ENCODE measurements at places on chromosomes 2 and 18.

- no peak for DNase-seq
Observed at GRCh38 chr2:173264151-173264550, 90.5 kb upstream of the CDCA7 start.

GRCh38 chr2:166375736-166376487, at the start of gene SCN9A:
TSS of gene SCN9A (minus strand) at chr2:166375944. CDS start at chr2:166311756, 64,188 bp downstream.
- peak; percentile 77 for DNase-seq

DNA sequence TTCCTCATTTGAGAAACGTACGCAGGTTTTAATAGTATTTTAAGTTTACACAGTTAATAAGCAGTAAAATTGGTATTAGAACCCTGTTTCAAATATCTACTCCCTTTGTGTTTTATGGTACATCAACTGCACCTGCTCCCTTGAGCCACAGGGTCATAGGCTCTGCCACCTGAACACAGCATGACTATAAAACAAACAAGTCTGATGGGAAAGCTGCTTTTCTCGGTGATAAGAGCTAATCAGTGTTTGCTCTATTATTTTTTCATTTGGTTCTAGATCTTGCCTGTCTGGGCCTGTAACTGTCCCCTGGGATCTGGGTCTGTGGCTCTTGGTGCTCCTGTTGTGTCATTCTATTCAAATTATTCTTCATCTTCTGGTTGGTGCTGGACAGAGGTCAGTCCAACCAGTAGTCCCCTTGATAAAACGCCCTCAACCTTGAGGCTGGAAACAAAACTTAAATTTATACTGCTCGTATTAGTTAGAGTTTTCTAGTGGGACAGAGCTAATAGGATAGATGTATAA, 314.8 kb upstream of the LRP1B start:
- no peak for DNase-seq

- peak; percentile 21 for DNase-seq
Observed at GRCh38 chr2:95525294-95526035, 40.9 kb upstream of the TRIM43B start.

DNA sequence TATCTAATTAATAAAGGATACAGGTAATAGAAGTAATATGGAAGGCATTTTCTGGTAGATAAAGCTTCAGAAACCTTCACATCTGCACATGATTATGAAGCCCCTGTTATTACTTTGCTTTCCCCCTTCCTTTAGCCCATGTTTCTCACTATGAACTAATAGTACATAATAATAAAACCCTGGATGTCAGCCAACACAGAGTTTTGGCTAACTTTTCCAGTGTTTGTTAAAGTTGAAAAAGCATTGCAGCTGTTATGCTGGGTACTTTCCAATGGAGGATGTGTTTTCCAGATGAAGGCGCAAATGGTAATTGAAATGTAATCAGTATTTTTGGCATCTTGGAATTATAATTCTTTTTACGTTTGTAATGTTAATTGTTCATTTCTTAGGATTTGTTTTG, 43.5 kb downstream of the SPTBN1 start:
- DNase-seq: peak; percentile 64

- DNase-seq: no peak
Observed at GRCh38 chr2:32558492-32558891, 69.4 kb upstream of the TTC27 start.

- DNase-seq: peak; percentile 61
Observed at GRCh38 chr2:158745067-158745865, 49.9 kb upstream of the DAPL1 start.

DNA sequence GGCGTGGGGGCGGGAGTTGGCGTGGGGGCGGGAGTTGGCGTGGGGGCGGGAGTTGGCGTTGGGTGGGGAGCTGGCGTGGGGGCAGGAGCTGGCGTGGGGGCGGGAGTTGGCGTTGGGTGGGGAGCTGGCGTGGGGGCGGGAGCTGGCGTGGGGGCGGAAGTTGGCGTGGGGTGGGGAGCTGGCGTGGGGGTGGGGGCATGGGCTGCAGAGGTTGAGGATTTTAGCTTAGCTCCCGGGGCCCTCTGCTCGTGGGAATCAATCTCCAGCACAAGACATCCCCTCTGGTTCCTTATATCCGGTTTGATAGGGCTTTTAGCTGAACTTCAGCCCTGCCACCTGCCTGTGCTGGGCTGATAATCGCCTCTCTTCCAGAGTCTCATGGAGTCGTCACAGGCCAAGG, 177.0 kb downstream of the LDLRAD4 start:
- no peak for DNase-seq

GRCh38 chr2:6956566-6956965, 39.4 kb downstream of the RNF144A start:
- no peak for DNase-seq

DNA sequence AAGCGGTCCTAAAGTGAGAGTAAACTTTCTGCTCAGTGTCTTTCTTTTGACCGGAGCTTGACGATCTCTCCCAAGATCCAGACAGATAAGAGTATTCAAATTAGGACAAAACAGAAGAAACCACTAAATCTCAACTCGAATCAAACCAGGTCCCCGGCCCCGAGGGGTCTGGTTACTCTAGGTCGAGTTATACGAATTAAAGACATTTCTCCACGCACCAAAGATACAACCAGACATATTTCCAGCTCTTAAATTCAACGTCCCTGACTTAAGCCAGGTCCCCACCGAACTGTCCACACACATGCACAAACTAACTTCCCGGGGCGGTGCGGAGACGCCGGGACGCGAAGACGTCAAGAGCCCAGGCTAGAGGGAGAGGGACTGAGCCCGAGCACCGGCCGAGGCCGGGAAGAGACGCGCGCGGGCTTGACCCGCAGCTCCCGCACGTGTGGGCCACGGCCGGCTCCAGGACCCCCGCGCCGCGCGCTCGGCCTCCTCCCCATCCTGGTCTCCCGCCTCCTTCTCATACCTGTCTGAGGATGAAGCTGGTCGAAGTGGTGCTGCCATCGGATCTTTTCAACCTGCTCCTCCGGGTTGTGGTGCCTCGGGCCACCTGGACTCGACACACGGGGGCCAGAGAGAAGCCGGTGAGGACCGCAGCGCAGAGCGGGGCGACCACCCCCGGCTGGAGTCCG, 896 bp downstream of the CACNB4 start:
- no peak for DNase-seq

GRCh38 chr2:163613266-163613731, 122.5 kb downstream of the FIGN start:
- DNase-seq: peak; percentile 4

GRCh38 chr2:177344316-177344715, 48.3 kb upstream of the AGPS start:
- DNase-seq: no peak

- no peak for DNase-seq
Observed at GRCh38 chr2:232973011-232973735, 39.9 kb downstream of the NGEF start.

GRCh38 chr2:98532756-98533155, 75.6 kb downstream of the COA5 start:
- DNase-seq: no peak

DNA sequence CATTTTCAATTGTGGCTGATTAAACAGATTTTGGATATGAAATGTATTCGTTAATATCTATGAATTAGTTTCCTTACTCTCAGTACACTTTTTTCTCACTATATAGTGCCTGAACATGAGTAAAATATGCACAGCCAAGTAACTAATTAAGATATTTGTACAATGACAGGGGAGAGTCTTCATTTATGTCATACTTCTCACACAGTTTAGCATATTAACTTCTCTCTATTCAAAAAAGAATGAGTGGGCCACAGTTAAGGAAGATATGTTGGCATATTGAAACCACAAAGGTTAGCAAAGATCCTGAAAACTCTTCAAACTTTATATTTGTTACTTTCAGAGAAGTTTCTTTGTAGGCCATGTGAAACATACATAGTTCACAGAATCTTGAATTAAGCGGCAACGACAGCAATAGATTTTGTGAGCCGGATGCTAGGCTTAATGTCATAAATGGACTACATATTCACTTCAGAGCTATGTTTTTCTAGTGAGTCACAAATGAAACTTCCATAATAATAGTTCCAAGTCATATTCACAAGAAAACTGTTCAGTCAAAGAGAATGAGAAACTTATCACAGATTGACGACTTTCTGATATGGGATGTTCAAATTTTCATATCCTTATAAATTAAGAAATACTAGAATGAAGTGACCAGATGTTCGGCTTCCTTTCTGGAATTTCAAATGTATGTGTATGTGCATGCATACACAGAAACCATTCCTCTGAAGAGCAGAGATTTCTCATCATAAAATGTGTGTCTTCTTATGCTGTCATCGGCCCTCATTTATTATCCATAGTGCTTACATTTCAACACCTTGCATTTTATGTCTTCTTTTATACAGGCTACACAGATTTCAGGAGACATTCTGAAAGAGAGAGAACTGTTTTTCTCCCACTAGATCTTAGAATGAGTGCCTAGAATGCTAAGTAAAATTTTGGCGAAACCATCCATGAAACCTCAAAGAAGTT, 584.0 kb downstream of the SATB2 start:
- DNase-seq: peak; percentile 34

- peak; percentile 55 for DNase-seq
Observed at GRCh38 chr2:234679301-234679740, 182.4 kb upstream of the ARL4C start.

DNA sequence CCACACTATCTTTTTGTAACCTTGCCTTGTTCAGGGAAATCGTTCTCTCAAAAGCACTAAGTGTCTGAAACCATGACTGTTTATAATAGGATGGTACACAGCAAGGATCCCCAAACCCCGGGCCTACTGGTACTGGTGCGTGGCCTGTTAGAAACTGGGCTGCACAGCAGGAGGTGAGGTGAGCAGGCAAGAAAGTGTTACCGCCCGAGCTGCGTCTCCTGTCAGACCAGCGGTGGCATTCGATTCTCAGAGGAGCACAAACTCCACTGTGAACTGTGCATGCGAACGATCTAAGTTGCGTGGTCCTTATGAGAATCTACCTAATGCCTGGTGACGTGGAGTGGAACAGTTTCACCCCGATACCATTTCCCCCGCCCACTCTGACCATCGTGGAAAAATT, 81.8 kb upstream of the KCNJ3 start:
- no peak for DNase-seq

DNA sequence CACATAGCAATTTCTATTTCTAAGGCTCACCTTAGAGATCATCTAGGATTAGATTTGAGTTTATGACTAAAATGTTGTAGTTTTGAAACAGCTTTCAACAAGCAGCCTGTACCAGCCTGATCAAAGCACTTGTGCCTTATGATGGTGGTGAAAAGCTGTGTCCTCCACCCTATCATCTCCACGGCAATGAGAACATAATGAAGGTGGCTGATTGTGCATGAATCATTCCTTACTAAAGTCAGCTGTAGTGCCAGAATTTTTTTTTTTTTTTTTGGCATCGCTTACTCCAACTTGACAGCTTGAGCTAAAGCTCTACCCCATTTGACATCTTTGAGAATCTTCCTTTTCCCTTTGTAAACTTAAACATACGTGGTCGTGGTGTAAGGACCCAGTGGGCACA, 86.0 kb downstream of the DCC start:
- no peak for DNase-seq

GRCh38 chr2:138581909-138582308, 80.3 kb downstream of the SPOPL start:
- DNase-seq: no peak

DNA sequence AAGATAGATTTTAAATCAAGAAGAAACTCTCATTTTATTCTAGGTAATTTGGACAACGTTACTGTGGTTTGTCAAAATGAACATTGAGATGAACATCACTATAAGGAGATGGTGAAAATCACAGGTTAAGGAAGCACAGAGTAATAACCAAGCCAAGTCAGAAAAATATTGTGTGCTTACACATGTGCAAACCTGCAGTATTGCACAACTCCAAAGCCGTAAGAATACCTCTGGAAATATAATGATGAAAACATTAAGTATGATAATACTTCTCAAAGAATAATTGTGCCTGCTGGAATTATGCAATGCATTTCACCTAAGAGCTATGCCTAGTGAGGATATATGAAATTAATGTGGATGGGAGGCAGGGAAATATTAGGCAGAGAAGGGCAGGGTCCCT, 21.1 kb upstream of the GALNT5 start:
- DNase-seq: no peak

DNA sequence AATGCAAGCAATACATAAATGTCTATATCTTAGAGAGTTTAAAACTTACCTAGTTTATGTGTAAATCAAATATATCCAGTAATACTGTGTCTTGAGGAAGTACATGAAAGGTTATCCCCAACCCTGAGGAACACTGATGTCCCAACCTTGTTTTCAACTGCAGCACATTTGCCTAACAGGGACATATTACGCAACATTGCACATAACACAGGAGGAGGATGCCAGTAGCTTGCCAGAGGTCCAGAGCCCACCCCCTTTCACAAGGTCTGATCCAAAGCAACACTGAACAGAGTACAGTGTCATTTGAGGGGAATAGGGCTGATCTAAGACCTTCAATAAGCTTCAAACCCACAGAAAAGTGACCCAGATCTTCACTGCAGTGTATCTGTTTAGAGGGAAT, 678.5 kb downstream of the ARHGAP15 start:
- DNase-seq: peak; percentile 79

DNA sequence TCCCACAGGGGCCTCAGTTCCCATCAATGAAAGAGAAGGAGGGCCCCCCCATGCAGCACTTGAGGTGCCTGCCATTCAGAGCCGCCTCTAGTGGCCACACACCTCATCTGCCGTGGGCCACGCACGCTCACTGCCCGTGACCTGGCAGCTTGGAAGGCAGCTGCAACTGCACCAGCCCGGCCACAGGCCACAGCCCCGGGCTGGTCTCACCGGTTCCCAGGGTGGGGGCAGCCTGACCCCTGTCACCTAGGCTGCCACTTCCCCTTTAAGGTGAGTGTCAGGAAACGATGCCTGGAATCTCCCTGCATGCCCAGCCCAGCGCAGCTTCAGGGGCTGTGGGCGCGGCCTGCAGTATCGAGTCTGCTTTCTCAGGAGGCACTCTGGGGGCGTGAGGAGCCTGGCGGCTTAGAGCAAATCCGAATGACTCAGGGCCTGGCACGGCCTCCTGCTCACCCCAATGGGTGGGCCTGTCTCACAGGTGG, 2.6 kb downstream of the MAB21L4 start:
- DNase-seq: no peak

- peak; percentile 41 for DNase-seq
Observed at GRCh38 chr18:46264255-46264654, 160.1 kb downstream of the HAUS1 start.

- no peak for DNase-seq
Observed at GRCh38 chr2:2919574-2920365, 457.8 kb downstream of the EIPR1 start.

- no peak for DNase-seq
Observed at GRCh38 chr2:60984720-60985119, 32.8 kb upstream of the PEX13 start.

GRCh38 chr18:71237641-71238040, 948.8 kb downstream of the SOCS6 start:
- DNase-seq: no peak

DNA sequence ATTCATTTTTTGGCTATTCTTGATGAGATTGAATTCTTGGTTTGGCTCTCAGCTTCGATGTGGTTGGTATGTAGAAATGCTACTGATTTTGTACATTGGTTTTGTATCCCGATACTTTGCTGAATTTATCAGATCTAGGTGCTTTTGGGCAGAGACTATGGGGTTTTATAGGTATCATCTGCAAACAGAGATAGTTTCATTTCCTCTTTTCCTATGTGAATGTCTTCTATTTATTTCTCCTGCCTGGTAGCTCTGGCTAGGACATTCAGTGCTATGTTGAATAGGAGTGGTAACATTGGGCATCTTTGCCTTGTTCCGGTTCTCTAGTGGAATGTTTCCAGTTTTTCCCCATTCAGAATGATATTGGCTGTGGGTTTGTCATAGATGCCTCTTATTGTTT, 5.5 kb upstream of the TACR1 start:
- DNase-seq: no peak

Measured in fibroblast of gingiva (primary cell).